Activated CD8-positive, alpha-beta memory T cell treated with anti-CD3 and anti-CD28 coated beads for 24 hours (primary cell): ENCODE measurements at places on chromosomes 1 and 21.

GRCh38 chr1:169486281-169487051 lies 722 bp upstream of the SLC19A2 start:
- DNase-seq, result no peak

DNA sequence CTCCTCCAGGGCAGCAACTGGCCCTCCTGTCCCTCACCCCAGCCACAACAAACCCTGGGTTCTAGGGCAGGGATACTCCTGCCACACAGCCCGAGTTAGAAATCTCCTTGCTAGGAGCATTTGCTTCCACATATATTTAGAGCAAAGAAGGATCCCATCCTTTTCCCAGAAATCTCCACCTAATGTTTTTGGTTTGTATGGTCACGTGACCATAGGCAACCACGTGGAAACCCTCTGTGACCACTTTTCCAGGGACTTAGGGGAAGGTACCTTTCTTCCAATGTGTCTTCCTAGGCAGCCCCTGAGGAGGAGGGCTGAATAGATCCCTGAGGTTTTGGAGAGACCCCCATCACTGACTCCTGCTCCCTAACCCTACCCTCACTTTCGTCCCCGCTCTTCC lies 25.5 kb downstream of the VANGL2 start:
- no peak for DNase-seq

DNA sequence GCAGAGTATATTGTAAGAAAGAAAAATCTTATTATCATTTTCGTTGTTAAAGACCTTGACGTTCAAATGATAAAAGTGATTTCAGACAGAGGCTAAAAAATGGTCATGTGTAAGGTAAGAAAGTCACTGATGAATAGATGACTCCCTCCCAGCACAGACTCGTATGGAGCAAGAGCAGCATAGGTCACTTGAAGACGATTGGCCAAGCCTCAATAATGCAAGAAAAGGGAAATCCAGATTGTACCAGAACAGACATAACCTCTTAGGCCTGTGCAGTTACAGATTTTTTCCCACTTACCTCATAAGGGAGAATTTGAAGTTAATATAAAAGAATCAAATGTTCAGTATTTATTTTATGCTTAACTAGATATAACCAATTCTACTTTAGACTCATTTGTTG lies 16.3 kb upstream of the OLFML2B start:
- DNase-seq, result no peak

DNA sequence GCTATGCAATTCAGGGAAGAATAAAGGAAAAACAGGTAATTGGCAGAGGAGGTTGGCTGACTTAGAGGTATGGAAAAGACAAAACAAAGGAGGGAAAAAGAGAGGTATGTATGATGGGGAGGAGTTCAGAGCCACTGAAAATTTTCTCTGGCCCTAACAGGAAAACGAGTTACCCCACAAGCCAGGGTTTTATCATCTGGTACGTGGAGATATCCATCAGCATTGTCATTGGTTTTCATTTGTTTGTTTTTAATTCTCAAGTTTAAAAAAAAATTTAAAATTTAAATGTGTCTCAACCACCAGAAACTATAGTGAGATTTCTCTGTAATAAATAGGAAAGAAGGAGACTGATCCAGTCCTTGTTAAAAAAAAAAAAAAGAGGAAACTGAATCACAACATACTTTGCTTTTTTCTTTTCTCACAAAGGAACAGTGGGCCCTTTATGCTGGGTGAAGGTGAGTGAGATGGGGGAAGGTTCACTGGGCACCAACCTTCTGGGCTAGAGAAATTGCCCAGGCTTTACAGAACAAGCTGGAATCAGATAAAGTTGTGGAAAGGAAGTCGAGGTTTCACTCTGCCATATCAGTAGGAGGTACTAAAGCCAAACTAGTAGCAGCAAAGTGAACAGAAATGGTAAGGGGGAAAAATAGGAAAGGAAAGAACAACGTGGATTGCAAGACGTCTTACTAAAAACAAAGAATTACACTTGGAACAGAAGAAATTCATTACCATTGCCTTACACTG lies 2.7 kb downstream of the IFNAR2 start:
- DNase-seq, result no peak

DNA sequence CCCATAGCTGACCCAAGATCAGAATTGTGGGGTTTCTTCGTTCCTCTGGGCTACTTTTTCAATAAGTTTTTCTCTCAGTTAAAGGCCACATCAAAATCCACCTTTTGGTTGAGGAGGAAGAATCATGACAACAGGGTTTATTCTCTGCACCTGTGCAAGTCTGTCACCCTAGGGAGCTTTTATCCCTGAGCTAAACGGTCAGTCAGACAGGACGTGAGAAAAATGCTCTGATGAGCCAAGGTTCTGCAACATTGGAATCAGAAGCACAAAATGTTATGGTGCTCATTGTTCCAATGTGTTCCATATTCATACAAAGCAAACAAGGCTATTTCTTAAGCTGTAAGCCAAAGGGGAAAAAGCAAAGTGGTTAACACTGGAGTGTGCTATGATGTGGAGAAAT lies 7.4 kb upstream of the ERICH3 start:
- DNase-seq, result no peak

GRCh38 chr1:84245563-84245962 lies 55.9 kb upstream of the SAMD13 start:
- no peak for DNase-seq

- DNase-seq, result no peak
These were observed 308.1 kb downstream of the ADGRL2 start for GRCh38 chr1:82108843-82109242.

DNA sequence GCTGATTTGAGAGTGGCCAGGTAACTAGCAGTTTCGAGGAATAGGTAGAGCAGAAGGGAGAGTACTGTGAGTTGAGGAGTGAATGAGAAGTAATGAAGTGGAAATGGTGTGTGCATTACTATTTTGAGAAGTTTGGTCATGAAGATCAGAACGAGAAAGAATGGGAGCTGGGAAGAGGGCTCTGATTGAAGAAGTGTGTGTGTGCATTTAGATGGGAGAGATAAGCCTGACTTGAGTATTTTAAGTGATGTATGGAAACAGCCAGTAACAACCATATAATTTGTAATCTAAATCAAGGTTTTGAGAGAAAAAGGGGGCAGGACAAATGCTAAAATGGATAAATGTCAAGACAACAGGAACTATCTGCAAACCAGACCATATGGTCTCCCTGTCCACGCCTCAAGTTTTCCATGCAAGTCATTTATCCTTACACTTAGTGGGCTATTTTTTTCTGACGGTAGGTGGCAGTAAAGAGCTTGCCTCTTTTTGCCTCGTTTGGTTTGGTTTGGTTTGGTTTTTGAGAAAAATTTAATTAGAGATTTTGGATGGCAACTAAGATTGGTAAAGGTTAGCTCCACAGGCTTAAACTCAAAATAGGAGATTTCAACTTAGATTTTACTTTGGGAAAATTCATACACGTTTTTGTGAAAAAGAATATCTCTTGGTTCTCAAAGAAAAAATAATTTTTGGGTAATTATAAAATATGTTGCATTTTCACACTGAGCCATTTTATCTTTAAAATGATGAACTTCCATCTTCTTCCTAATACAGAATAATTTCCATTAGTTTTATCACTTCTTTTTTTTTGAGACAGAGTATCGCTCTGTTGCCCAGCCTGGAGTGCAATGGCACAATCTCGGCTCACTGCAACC lies 9.5 kb upstream of the B3GALNT2 start:
- DNase-seq, result no peak

DNA sequence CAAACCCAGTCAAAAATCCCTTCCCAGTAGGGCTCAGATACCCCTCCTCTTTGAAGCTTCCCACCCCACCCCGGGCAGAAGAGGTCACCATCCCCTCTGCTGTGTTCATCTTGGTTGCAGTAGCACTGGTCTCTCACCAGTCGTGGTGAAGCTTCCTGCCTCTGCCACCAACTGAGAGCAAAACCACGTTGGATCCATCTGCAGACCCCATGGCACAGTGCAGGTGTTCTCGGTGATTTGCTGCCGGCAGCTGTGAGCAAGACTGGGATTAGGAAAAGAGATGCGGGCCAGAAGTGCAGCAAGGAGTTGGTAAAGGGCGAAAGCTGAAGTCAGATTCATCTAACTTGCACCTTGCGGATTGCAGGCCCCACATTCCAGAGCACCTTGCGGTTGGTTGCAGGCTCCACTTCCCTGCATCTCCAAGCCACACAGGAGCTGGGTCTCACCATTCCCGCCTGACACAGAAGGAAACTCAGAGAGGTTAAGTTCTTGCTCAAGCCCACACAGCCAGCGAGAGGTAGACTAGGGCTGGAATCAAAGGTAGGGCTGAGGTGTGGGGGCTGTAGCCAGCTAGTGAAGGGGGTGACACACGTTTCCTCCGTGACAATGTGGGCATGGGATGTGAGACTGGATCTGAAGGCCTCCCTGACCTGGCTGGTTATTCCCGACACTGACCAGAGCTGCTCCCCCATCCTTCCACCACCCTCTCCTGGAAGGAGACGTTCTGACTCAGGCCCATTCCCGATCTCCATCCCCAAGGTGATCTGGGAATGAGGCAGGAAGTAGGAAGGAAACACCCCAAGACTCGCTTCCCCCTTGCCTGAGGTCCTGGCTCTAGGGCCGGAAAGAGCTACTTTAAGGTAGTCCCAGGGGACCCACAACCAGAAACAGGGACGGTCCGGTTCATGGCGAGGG lies 3.3 kb upstream of the FAM110D start:
- DNase-seq, result no peak

GRCh38 chr1:224740685-224741052 lies 124.6 kb downstream of the CNIH3 start:
- DNase-seq, result no peak

GRCh38 chr1:41917835-41918449 lies 780 bp downstream of the HIVEP3 start:
- DNase-seq, result peak; percentile 77

- no peak for DNase-seq
These were observed 58.1 kb upstream of the IGSF5 start for GRCh38 chr21:39686646-39687468.

- DNase-seq, result peak; percentile 45
These were observed 151.3 kb upstream of the COL6A1 start for GRCh38 chr21:45830221-45830640.

GRCh38 chr21:38054334-38054733 lies 138.1 kb upstream of the KCNJ6 start:
- no peak for DNase-seq

GRCh38 chr21:38284216-38284615 lies 27.4 kb downstream of the KCNJ15 start:
- no peak for DNase-seq

- DNase-seq, result no peak
These were observed 35.5 kb upstream of the NPL start for GRCh38 chr1:182754087-182754486.

- DNase-seq, result no peak
These were observed 49.1 kb upstream of the APOBEC4 start for GRCh38 chr1:183702087-183702812.

GRCh38 chr1:94514095-94514727 lies 27.3 kb downstream of the F3 start:
- DNase-seq, result no peak

DNA sequence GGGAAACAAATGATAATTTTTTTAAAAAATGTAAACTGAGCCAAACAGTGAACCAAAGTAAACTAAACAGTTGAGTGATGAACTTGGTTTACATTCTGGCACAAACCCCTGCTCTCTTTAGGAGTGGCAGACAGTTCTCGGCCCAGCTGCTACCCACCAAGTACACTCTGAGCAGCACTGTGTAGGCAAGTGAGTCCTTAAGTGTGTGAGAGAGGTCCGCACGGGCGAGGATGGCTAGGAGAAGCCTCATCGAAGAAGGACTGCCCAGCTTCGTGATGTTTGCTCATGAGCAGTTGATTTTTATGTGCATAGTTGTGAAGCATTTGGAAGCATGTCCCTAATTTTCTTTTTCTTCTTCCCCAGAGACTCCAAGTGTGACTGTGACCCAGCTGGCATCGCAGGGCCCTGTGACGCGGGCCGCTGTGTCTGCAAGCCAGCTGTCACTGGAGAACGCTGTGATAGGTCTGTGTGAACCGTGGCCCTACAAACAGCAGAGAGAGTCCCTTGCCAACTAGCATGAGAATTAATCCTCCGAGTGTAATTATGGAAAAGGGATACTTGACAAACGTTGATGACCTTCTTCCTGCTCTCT lies 32.1 kb downstream of the LAMC2 start:
- no peak for DNase-seq

DNA sequence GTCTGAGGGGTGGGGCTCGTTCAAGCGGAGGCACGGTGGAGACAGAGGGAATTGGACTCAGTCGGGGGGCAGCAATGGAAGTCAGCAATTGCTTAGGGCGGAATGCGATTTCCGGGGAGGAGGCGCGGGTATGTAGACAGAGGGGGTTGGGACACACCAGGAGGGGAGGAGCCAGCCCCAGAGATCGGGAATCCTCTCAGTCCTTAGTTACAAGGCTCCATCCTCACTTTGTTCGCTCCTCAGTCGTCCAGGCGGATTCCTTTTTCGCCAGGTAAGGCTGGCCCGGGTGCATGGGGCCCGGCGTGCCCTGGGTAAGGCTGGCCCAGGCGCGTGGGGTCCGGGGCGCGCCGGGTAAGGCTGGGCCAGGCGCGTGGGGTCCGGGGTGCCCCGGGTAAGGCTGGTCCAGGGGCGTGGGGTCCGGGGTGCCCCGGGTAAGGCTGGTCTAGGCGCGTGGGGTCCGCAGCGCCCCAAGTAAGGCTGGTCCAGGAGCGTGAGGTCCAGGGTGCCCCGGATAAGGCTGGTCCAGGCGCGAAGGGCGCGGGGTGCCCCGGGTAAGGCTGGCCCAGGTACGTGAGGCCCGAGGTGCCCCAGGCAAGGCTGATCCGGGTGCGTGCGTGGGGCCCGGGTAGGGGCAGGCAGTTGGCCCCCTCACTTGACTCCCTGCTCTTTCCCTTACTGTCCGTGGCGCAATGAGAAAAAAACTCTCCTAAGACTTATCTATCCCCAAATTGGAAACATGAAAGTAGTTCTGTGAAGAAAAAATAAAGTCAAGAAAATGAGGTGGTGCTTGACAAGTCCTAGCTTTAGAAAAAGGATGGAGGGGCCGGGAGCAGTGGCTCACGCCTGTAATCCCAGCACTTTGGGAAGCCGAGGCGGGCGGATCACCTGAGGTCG lies at the start of gene L1TD1:
TSS of gene L1TD1 (plus strand) at position 199 of the 894 bp plus-strand sequence. CDS start 11,780 bp downstream, outside the sequence.
- no peak for DNase-seq

- DNase-seq, result no peak
These were observed 208.2 kb upstream of the TMEM51 start for GRCh38 chr1:14945132-14946010.

DNA sequence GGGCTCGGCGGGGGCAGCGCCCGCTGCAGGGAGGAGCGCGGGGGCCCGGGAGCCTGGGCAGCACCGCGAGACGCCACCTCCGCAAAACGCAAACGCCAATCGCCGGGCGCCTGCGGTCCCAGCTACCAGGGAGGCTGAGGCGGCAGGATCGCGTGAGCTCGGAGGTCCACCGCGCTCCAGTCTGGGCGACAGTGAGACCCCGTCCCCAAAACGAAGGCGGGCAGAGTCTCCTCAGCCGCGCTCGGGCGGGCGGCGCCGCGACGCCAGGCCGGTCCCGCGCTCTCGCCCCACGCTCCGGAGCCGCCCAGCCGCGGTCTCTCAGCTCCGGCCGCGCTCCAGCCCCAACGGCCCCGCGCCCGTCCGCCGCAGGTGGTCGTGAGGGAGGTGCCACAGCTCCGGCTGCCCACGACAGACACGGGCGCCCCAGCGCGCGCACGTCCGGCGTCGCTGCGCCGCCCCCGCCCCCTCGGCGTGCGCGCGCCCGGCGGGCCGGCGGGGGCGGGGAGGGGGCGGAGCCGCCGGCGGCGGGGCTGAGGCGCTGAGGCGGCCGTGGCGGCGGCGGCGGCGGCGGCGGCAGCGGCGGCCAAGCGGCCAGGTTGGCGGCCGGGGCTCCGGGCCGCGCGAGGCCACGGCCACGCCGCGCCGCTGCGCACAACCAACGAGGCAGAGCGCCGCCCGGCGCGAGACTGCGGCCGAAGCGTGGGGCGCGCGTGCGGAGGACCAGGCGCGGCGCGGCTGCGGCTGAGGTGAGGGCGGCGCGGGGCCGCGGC lies at the start of gene ADARB1:
TSS of gene ADARB1 (plus strand) at position 533 of the 770 bp plus-strand sequence. CDS start 97,077 bp downstream, outside the sequence.
- DNase-seq, result peak; percentile 85

GRCh38 chr1:54453509-54453908 lies 47.3 kb upstream of the SSBP3 start:
- no peak for DNase-seq
